A549 treated with CpdA at 1 μM for 4 hours (cell line): ENCODE measurements at places on chromosomes 11 and 22. TPM values are rescaled to one million over a fixed set of nuclear protein-coding genes. Genes with fewer than 3 reads are reported as not detected.

Gene BIK
- total RNA-seq = 0.86 to 1.4 TPM (median 1.0 TPM) in 5 replicates

Gene MYO7A
- total RNA-seq = 1.1 to 1.8 TPM (median 1.4 TPM) in 5 replicates

Gene ISX
- not detected in 5 replicates for total RNA-seq

Gene MGAT3
- 0.30 to 0.42 TPM (median 0.35 TPM) in 5 replicates for total RNA-seq

Gene DCDC1
- total RNA-seq = 0.30 to 0.64 TPM (median 0.49 TPM) in 5 replicates

Gene CCDC89
- not detected in 5 replicates for total RNA-seq

Gene ZNRF3
- 5.0 to 5.9 TPM (median 5.5 TPM) in 5 replicates for total RNA-seq

Gene OR8J3
- total RNA-seq = not detected in 5 replicates

Gene PKNOX2
- not detected in 5 replicates for total RNA-seq

Gene CHRM1
- total RNA-seq = 0.06 to 0.20 TPM in 2 of 5 replicates, not detected in the others

Gene DERL3
- 0.22 to 0.64 TPM (median 0.52 TPM) in 5 replicates for total RNA-seq

Gene DYNC2H1
- total RNA-seq = 6.1 to 7.6 TPM (median 6.6 TPM) in 5 replicates

Gene PRR33
- total RNA-seq = 0.02 TPM in 1 of 5 replicates, not detected in the others

Gene SLC37A2
- total RNA-seq = 0.07 to 0.15 TPM (median 0.11 TPM) in 4 of 5 replicates, not detected in the other

Gene ROBO4
- total RNA-seq = not detected in 5 replicates

Gene THY1
- 8.3 to 18.2 TPM (median 12.7 TPM) in 5 replicates for total RNA-seq

Gene YPEL1
- 0.09 to 0.67 TPM (median 0.22 TPM) in 5 replicates for total RNA-seq

Gene SPA17
- total RNA-seq = 16.5 to 34.0 TPM (median 18.5 TPM) in 5 replicates

Gene NPAS4
- total RNA-seq = not detected in 5 replicates

Gene OR8B12
- not detected in 5 replicates for total RNA-seq

Gene GP1BB
- 1.2 to 1.5 TPM (median 1.5 TPM) in 4 of 5 replicates, not detected in the other for total RNA-seq

Gene PLEKHA7
- total RNA-seq = 14.1 to 19.2 TPM (median 17.2 TPM) in 5 replicates

Gene SLC35F2
- 40.1 to 47.7 TPM (median 40.9 TPM) in 5 replicates for total RNA-seq

Gene ART1
- total RNA-seq = not detected in 5 replicates

Gene PRODH
- 0.28 to 1.3 TPM (median 0.54 TPM) in 5 replicates for total RNA-seq

Gene MS4A15
- not detected in 5 replicates for total RNA-seq

Gene OSBPL5
- 4.5 to 7.5 TPM (median 5.3 TPM) in 5 replicates for total RNA-seq

Gene VSIG10L2
- total RNA-seq = not detected in 5 replicates

Gene MMP27
- total RNA-seq = not detected in 5 replicates

Gene DLG2
- total RNA-seq = 0.28 to 0.60 TPM (median 0.33 TPM) in 5 replicates

Gene TRIM49
- not detected in 5 replicates for total RNA-seq

Gene CHRNA10
- 0.52 to 1.5 TPM (median 1.1 TPM) in 5 replicates for total RNA-seq

Gene CALCA
- 0.03 TPM in 1 of 5 replicates, not detected in the others for total RNA-seq

Gene HEPHL1
- not detected in 5 replicates for total RNA-seq

Gene DRICH1
- total RNA-seq = 0.18 to 0.50 TPM (median 0.26 TPM) in 3 of 5 replicates, not detected in the others

Gene MUC5AC
- 3.2 to 4.5 TPM (median 4.1 TPM) in 5 replicates for total RNA-seq

Gene TSPAN4
- 117 to 183 TPM (median 173 TPM) in 5 replicates for total RNA-seq

Gene CDON
- total RNA-seq = 2.0 to 3.7 TPM (median 2.8 TPM) in 5 replicates

Gene INSC
- not detected in 5 replicates for total RNA-seq

Gene CASP5
- total RNA-seq = not detected in 5 replicates

Gene KRTAP5-1
- total RNA-seq = not detected in 5 replicates

Gene SGSM1
- 0.17 to 0.68 TPM (median 0.38 TPM) in 5 replicates for total RNA-seq

Gene NAALADL1
- total RNA-seq = not detected in 5 replicates

Gene KCNE3
- 0.05 to 0.07 TPM in 2 of 5 replicates, not detected in the others for total RNA-seq

Gene SYTL2
- total RNA-seq = 13.9 to 29.9 TPM (median 14.9 TPM) in 5 replicates

Gene PNPLA5
- 0.06 TPM in 1 of 5 replicates, not detected in the others for total RNA-seq

Gene F2
- 1.9 to 2.6 TPM (median 2.1 TPM) in 5 replicates for total RNA-seq

Gene TMPRSS4
- not detected in 5 replicates for total RNA-seq
